ENCODE measurements at places on chromosomes 2 and 18. TPM values are rescaled to one million over a fixed set of nuclear protein-coding genes. Genes with fewer than 3 reads are reported as not detected.

HMSD gene
- polyA plus RNA-seq: 0.05 TPM

PLGLB2 gene
- not detected for polyA plus RNA-seq

LOXL3 gene
- polyA plus RNA-seq: 1.1 TPM

DNAJC5G gene
- polyA plus RNA-seq: 0.43 TPM

OTOS gene
- polyA plus RNA-seq: not detected

COL4A4 gene
- not detected for polyA plus RNA-seq

AQP12B gene
- polyA plus RNA-seq: not detected

OXER1 gene
- not detected for polyA plus RNA-seq

SCYGR4 gene
- not detected for polyA plus RNA-seq

GRCh38 chr2:46340740-46341420 is 43.7 kb downstream of the EPAS1 start:
- peaks cover 52% of the 10 kb centered on the region for H3K4me1 ChIP-seq
- H3K4me3 ChIP-seq: no peak overlapping the region
- peak overlapping the region; percentile 61 for H3K27ac ChIP-seq
- H3K36me3 ChIP-seq: no peaks in the 10 kb centered on the region

GRCh38 chr2:152420363-152420762 is 85.4 kb downstream of the FMNL2 start:
- H3K4me3 ChIP-seq: no peak overlapping the region
- no peak for DNase-seq
- H3K27me3 ChIP-seq: peaks cover 12% of the 10 kb centered on the region
- no peak overlapping the region for H3K27ac ChIP-seq

DNA sequence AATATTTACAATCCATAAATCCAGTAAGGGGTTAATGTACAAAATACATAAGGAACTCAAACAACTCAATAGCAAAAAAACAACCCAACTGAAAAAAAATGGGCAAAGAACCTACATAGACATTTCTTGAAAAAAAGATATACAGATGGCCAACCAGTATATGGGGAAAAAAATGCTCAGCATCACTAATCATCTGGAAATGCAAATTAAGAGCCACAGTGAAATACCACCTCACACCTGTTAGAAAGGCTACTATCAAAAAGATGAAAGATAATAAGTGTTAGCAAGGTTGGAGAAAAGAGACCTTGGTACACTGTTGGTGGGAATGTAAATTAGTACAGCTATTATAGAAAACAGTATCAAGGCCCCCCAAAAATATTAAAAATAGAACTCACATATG is 14.6 kb downstream of the AP1S3 start:
- no peak overlapping the region for H3K27ac ChIP-seq
- no peaks in the 10 kb centered on the region for H3K4me1 ChIP-seq
- no peak overlapping the region for H3K4me3 ChIP-seq
- DNase-seq: no peak
- H3K36me3 ChIP-seq: no peaks in the 10 kb centered on the region

DNA sequence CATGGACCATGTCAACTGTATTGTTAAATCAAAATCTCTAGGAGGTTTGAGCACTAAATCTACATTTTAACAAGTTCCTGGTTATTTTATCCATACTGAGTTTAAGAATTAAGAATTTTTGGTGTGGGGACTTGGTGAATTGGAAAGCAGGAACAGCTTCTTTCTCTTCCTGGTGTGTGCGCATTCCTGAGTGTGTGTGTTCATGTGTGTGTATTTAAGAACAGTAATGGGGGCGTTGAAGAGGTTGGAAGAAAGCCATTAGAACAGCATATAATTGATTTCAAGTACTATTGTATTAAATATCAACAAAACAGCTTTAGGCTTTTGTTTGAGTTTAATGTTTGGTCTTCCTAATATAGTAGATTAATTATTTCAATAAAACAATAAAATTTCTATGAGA is 801.3 kb upstream of the ID2 start:
- no peak overlapping the region for H3K27ac ChIP-seq
- no peak overlapping the region for H3K4me3 ChIP-seq
- peaks cover 4% of the 10 kb centered on the region for H3K27me3 ChIP-seq
- no peaks in the 10 kb centered on the region for H3K36me3 ChIP-seq
- no peak for DNase-seq

GRCh38 chr18:38307914-38308313 is 742.3 kb upstream of the CELF4 start:
- H3K4me3 ChIP-seq: no peak overlapping the region
- no peaks in the 10 kb centered on the region for H3K4me1 ChIP-seq
- no peak for DNase-seq
- no peaks in the 10 kb centered on the region for H3K27me3 ChIP-seq
- H3K27ac ChIP-seq: no peak overlapping the region

- no peak overlapping the region for H3K27ac ChIP-seq
- no peak overlapping the region for H3K4me3 ChIP-seq
- H3K36me3 ChIP-seq: no peaks in the 10 kb centered on the region
- no peaks in the 10 kb centered on the region for H3K27me3 ChIP-seq
- H3K4me1 ChIP-seq: no peaks in the 10 kb centered on the region
These were observed 94.0 kb downstream of the PLA2R1 start for GRCh38 chr2:159968279-159968900.

DNA sequence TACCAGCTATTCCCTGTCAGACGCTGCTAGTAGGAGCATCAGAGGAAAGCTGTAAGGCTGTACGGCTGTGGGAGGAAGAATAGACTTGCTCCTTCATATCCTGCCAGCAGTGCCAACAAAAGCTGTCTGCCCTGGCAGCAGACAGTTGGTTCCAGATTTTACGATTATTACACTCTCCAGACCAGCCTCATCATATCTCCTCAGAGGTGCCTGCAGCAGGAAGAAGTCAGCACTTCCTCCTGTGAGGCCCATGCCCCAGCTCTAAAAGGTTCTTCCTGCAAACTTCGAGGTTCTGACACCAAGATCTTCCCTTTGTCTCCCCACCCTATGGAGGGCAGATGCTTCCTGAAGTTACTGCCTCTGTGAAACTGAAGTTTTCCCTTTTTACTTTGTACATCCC is 537.7 kb upstream of the PKDCC start:
- DNase-seq: no peak
- H3K4me3 ChIP-seq: no peak overlapping the region
- H3K36me3 ChIP-seq: no peaks in the 10 kb centered on the region

GRCh38 chr18:73099759-73100158 is 232.0 kb upstream of the NETO1 start:
- DNase-seq: no peak
- H3K27ac ChIP-seq: no peak overlapping the region
- H3K4me1 ChIP-seq: no peaks in the 10 kb centered on the region

GRCh38 chr18:31652357-31652756 is 32.0 kb downstream of the B4GALT6 start:
- H3K4me1 ChIP-seq: no peaks in the 10 kb centered on the region
- H3K27me3 ChIP-seq: peaks cover 13% of the 10 kb centered on the region
- DNase-seq: no peak
- no peak overlapping the region for H3K4me3 ChIP-seq

- H3K27ac ChIP-seq: no peak overlapping the region
- H3K4me3 ChIP-seq: no peak overlapping the region
- no peaks in the 10 kb centered on the region for H3K36me3 ChIP-seq
- no peaks in the 10 kb centered on the region for H3K4me1 ChIP-seq
- H3K27me3 ChIP-seq: no peaks in the 10 kb centered on the region
- DNase-seq: no peak
These were observed 317.4 kb upstream of the HNRNPA3 start for GRCh38 chr2:176895158-176895557.

DNA sequence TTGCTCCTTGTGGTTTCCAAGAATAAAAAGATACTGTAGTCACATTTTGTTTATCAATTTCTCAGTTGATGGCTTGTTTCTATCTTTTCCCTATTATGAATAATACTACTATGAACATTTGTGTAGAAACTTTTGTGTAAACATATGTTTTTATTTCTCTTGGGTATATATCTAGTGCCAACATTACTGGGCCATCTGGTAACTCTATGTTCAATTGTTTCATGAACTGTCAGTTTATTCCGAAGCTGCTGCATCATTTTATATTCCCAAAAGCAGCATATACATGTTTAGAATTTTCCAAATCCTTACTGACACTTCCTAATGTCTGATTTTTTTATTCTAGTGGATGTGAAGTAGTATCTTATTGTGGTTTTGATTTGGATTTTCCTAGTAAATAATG is 737.6 kb upstream of the TMEFF2 start:
- no peak for DNase-seq
- H3K4me3 ChIP-seq: no peak overlapping the region
- no peaks in the 10 kb centered on the region for H3K27me3 ChIP-seq
- H3K27ac ChIP-seq: no peak overlapping the region

DNA sequence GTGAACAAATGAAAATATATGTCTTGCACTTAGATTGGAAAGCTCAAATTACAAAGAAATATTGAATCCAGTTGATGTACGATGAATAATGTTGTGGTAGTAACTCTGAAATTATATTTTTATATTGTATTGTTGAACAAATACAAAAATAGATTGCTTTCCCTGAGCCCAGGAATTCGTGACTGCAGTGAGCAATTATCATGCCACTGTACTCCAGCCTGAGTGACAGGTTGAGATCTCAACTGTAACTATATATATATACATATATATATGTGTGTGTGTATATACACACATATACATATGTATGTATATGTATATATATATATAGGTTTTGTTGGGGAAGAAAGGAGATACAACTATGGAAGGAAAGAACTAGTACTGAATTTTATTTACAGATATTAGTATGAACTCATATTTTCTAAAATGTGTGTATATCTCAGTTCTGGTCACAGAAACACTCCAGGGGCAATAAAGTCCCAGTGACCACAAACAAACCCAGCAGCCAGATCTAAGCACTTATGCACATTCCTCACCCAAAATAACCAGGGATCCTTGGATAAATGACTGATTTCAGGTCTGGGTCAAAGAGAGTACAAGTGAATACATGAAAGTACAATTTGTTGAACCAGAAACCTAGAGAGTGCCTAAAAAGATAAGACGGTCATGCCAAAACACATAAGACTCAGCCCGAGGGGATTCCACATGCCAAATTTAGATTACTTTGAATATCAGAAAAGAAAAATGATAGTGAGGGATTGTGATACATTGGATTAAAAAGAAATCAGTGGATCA is 146.3 kb downstream of the TMX3 start:
- DNase-seq: no peak
- H3K4me1 ChIP-seq: no peaks in the 10 kb centered on the region
- H3K27me3 ChIP-seq: no peaks in the 10 kb centered on the region
- no peaks in the 10 kb centered on the region for H3K36me3 ChIP-seq
- H3K27ac ChIP-seq: no peak overlapping the region

DNA sequence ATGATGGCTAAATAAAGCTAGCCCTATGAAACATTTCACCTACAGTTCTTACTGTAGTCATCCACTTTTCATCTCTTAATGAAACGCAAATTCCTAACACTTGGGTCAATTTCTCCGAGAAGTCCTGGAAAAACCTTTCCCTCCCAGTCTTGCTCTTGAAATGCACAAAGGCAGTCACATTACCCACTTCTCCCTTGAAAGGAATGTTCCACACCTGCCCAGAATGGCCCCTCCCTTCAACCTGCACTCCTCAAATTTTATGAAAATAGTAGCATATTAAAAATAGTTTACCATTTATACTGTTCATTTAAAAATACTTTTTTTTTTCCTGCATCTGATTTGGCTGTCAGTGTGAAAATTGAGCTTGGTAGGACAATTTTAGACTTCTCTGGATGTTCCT is 64.7 kb upstream of the ACAA2 start:
- H3K27ac ChIP-seq: no peak overlapping the region
- no peaks in the 10 kb centered on the region for H3K36me3 ChIP-seq
- H3K4me3 ChIP-seq: no peak overlapping the region
- H3K27me3 ChIP-seq: peaks cover 6% of the 10 kb centered on the region
- DNase-seq: no peak

GRCh38 chr18:32607816-32608215 is 137.1 kb upstream of the GAREM1 start:
- no peaks in the 10 kb centered on the region for H3K27me3 ChIP-seq
- H3K27ac ChIP-seq: no peak overlapping the region

DNA sequence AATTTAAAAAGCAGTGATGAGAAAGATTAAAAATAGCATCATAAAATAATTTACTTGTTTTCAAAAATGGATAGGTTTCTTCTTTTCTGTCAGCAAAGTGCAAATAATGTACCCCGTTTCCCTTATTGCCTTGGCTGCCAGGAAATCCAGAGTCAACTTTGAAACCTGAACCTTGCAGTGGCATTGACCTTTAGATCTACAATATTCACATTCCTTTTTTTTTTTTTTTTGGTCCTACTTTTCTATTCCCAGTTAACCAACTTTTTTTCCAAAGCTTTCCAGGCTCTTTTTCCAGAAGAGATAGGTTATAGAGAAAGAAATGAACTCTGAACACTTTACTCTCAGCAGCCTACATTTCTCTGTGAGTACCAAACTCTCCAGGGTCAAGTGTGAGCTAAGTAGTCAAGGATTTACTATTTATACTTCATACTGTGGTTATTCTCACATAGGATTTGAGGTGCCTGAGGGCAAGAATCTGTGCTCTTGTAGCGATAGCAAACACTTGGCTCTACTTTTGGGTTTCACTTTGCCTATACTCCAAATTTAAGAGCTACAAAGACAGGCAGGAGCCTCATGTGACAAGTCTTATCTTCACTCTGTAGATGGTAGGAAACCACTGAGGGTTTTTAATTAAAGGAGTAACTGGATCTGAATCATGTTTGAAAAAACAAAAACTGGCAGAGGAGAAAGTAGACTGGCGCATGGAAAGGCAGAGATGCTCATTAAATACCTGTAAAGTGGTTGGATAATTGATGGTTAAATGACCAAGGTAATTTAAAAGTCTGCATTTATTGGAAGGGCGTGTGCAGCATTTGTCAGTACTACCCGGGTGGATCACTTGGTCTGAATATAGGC is 63.2 kb upstream of the TMEM17 start:
- H3K4me3 ChIP-seq: no peak overlapping the region
- DNase-seq: no peak
- H3K4me1 ChIP-seq: peaks cover 8% of the 10 kb centered on the region
- H3K27me3 ChIP-seq: peaks cover 20% of the 10 kb centered on the region
- H3K36me3 ChIP-seq: no peaks in the 10 kb centered on the region

- H3K4me3 ChIP-seq: no peak overlapping the region
- DNase-seq: no peak
- H3K36me3 ChIP-seq: no peaks in the 10 kb centered on the region
- peaks cover 22% of the 10 kb centered on the region for H3K4me1 ChIP-seq
- no peaks in the 10 kb centered on the region for H3K27me3 ChIP-seq
These were observed 5.3 kb upstream of the TMEM185B start for GRCh38 chr2:120228503-120228902.

DNA sequence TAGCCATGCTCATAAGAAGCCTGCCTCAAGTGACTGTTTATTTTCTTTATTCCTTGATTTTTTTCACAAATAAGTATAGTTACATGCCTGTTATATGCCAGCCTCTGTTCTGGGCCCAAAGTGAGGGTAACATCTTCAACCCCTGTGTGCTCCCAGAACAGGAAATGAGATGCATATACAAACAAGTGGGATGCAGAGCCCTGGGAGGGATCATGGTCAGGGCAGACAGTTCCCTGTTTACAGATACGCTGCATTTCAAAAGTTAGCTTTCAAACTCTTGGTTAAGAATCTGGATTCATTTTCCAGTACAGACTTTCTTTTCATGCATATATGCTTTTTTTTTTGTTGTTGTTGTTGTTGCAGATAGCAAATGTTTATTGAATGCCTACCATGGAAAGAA is 24.4 kb downstream of the GPR39 start:
- H3K4me1 ChIP-seq: no peaks in the 10 kb centered on the region
- no peak overlapping the region for H3K4me3 ChIP-seq
- no peaks in the 10 kb centered on the region for H3K27me3 ChIP-seq
- H3K27ac ChIP-seq: no peak overlapping the region
- DNase-seq: no peak
- H3K36me3 ChIP-seq: no peaks in the 10 kb centered on the region

- H3K27me3 ChIP-seq: peaks cover 31% of the 10 kb centered on the region
- no peak for DNase-seq
- no peaks in the 10 kb centered on the region for H3K36me3 ChIP-seq
- no peak overlapping the region for H3K27ac ChIP-seq
These were observed 47.1 kb downstream of the CDCA7 start for GRCh38 chr2:173401716-173402326.

All from K562 (cell line).